ENCODE measurements at places on chromosomes 1 and 21.

- DNase-seq, result no peak
Measured at GRCh38 chr1:151187205-151187604, 2.8 kb downstream of the VPS72 start.

DNA sequence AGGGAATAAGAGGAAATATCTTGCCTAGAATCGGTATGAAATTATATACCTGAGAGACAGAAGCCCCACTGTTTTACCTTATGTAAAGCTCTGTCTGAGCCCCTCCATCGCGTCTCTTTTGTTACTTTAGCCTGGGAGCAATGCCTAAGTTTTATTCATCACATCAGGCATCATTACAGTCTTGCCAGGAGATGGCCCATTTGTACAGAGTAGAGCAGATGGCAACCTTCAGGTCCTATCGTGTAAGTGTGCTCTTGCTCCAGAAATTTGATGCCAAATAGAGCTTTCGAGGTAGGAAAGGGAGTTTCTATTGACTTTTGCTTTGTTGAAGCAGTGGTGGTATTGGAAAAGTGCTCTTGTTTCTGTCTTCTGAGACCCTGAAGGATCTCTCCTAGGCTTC, 24.9 kb downstream of the CFAP126 start:
- DNase-seq, result no peak

DNA sequence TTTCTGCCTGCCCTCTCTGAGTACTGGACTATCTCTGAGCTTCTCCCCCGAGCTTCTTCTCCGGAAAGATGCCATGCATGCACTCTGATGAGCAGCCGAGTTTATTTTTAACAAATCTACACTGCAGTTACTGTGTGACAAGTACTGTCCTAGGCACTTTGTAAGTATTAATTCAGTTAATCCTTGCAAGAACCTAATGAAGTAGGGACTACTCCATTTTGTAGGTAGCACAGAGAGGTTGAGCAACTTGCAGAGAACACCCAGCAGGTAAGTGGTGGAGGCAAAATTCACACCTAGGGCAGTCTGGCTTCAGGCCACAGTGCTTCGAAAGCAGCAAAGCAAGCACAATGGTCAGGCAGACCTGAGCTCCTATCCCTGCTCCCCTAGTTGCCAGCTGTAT, 3.8 kb upstream of the TAL1 start:
- DNase-seq, result no peak

GRCh38 chr1:194629011-194629410, 1442.6 kb upstream of the B3GALT2 start:
- no peak for DNase-seq

GRCh38 chr1:30379684-30380624, 343.4 kb downstream of the MATN1 start:
- DNase-seq, result peak; percentile 43

GRCh38 chr1:81950037-81950436, 149.3 kb downstream of the ADGRL2 start:
- no peak for DNase-seq

- DNase-seq, result no peak
Measured at GRCh38 chr1:12618965-12619791, 1.2 kb upstream of the DHRS3 start.

DNA sequence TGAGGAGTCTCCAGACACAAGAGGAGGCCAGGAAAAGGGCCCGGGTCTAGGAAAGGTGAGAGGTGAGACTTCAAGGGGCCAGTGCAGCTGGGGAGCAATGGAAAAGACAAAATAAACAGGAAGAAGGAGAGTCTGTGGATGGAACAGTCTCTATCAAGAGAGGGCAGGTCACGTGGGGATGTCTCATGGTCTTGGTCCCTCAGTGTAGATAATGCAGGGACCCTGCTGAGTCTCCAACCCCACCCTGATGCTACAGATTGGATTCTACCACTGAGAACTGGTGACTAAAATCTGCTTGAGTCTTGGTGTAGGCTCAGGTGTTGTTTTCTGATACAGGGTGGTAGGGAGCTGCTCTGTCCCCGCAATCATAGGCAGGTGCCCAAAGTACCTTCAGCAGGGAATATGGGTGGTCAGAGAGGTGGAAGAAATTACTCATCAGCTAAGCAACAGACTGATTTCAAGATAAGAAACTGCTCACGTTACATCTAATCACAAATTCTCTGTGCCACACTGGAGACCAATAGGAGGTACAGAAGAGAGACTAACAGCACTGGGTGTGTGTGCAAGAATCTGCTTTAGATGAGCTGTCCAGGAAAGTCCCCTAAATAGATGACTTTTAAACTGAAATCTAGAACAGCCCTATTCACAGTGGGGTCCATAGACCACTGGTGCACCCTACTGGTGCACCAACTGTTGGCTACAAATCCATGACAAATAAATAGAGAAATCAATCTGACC, 101.5 kb upstream of the TLR5 start:
- no peak for DNase-seq

- DNase-seq, result no peak
Measured at GRCh38 chr1:64973061-64973647, 6.8 kb upstream of the JAK1 start.

Measured in naive B cell (primary cell).